Stimulated activated CD4-positive, alpha-beta T cell treated with anti-CD3 and anti-CD28 coated beads, Interleukin-1b, Interleukin-23, amount 100 ng/mL, for 1 hour (primary cell): ENCODE measurements at places on chromosomes 11 and 22.

- DNase-seq: no peak
Observed at GRCh38 chr11:76339221-76339620, 41.7 kb downstream of the THAP12 start.

DNA sequence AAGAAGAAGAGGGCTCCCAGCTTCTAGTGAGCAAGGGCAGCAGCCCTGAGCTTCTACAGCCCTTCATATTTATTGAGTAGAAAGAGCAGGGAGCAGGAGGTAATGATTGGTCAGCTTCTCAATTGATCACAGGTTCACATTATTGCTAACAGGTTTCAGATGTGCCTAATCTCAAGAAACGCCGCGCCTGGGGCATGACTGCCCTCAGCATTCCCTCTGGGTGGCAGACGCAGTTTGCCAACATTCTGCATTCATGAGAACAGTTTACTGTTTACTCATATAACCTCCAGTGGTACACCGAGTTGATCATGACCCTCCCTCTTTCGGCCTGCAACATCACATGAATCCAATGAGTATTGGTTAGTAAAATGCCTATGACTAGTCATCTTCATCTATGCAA, 4.7 kb upstream of the ZNF74 start:
- no peak for DNase-seq

GRCh38 chr11:36395978-36396736, 100.1 kb downstream of the PRR5L start:
- DNase-seq: no peak

- no peak for DNase-seq
Observed at GRCh38 chr22:30370641-30371230, 13.9 kb downstream of the CCDC157 start.

DNA sequence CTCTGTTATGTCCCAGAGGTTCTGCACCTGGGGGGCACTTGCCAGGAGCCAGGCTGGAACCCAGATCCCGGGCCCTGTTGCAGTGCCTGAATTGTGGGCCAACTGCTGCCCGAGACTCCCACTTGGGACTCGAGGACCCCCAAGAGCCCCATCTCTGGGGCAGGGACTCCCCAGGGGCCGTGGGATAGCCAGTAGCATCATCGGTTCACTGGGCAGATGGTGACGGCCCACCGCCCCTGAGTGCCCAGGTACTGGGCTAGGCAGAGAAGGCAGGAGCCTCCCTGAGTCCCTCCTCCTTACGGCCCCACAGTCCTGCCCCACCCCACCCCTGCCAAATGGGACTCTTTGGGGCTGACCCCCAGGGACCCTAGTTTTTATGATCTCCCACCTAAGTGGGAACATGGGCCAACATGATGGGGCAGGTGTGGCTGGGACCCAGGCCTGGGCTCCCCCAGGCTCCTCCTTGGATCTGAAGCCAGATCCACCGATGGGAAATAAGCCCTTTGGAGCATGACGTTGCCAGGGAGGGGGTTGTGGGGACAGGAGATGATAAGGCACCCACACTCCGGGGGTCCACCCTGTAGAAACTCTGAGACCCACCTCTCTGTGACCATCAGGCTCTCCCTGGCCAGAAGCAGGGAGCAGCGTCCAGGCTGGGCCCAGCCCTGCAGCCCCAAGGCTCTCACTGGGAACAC, 94.5 kb upstream of the FGF3 start:
- DNase-seq: no peak

DNA sequence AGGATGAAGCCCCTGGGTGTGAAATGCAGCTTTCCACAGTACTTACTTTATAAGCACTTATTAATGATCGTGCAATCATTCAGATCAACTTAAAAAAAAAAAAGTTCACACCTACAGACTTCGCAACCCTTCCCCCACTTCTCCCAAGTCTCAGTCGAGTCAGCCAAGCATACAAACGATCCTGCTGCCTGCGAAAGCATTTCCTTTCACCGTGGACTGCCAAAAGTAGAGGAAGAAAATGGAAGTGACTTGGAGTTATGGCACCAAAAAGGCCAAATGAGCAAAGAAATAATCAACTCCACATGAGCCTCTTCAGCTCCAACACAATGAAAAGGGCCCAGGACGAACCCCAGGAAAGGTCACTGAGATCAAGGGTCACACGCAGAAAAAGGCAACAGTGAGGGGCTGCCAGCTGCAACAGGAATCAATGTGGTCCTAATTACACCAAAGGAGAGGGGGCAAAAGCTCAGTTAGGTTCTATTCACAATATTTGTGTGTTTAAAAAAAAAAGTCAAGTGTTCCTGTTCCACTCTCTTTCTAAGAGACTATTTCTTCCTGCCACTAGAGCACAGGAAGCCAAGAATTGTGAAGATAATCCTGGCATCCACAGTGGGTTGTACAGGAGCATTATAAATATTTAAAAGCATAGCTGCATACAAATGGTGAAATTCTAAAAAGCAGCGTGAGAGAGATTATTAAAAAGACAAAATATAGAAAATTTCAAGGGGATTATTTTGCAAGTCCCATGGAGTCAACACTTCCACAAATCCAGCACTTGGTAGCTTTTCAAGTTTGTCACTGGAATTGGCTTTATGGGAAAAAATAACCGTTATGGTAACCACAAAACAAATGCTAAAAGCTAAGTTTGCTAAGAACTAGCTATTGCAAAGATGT, 28.4 kb downstream of the CDON start:
- no peak for DNase-seq

GRCh38 chr22:33565580-33565995, 354.7 kb downstream of the LARGE1 start:
- DNase-seq: no peak

DNA sequence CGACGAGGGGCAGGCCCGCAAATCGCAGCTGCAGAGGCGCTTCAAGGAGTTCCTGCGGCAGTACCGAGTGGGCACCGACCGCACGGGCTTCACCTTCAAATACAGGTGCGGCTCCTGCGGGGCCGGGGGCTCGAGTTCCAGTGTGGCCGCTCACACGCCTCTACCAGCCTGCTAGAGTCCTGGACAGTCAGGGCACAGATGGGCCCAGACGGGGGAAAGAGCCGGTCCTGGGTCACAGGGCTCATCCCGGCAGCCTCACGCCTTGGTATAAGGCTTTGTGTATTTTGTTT, 506 bp downstream of the MCM5 start:
- no peak for DNase-seq

DNA sequence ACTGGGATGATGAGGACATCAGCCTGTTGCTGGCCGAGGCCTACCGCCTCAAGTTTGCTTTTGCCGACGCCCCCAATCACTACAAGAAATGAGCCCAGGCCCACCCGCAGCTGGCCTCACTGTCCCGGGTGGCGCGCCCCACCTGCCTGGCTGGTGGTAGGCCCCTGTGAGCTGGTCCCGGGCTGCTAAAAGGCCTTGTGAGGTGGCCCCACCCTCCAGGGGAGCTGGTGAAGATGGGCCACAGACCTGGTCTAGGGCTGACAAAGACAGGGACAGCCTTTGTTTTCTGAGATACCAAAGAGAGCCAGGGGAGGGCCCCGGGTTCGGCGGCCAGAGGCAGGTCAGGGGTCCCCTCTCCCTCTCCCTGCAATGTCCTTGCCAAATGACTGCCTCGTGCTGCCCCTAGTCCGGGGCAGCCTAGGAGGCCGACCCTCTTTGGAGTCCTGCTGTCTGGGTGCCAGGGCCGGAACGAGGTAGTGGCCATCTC, 411.1 kb downstream of the TBC1D22A start:
- no peak for DNase-seq

- no peak for DNase-seq
Observed at GRCh38 chr11:107606141-107606540, 15.2 kb downstream of the ELMOD1 start.

- DNase-seq: no peak
Observed at GRCh38 chr22:20291249-20291586, 23.1 kb upstream of the RTN4R start.

DNA sequence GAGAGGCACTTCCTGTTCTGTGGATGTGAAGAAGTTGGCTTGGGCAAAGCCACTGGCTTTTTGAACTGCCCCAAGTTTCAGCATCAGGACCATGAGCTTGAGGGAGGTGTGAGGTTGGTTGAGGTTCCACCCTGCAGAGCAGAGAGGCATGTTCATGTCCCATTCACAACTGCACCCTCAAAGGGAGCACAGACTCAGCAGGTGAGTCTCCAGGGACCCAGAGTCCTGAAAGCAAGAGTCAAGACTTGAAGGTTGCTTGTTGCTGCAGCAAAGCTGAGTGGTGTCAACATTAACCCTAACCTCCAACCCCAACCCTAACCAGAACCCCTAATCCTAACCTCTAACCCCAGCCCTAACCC, 556.3 kb downstream of the BRD1 start:
- no peak for DNase-seq

GRCh38 chr11:9739123-9739900, 75.4 kb downstream of the SWAP70 start:
- DNase-seq: no peak

DNA sequence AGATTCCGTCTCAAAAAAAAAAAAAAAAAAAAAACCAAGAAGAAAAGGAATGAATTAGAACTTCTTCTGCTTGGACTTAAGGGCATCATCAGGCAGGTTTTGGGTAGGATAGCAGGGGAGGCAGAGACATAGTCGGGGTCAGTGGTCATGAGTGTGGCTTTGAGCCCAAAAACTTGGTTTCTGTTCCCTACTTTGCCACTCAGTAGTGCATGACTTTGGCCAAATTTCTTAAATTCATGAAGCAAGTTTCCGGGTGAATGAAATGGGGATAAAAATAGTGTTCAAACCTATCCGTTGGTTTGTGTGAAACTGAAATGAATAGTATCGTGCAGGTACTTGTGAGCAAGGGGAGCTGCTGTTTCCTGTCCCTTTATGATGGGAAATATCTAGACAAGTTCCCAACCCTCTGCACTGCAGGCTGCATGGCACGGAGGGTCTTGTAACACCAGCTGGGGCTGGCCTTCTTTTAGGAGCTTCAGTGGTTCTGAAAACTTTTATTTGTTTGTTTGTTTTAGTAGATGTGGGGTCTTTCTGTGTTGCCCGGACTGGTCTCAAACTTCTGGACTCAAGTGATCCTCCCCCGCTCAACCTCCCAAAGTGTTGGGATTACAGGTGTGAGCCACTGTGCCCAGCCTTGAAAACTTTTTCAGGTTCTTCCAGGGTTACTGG, 18.4 kb downstream of the NEAT1 start:
- DNase-seq: no peak

GRCh38 chr11:74050465-74050864, 41.6 kb upstream of the UCP3 start:
- no peak for DNase-seq

DNA sequence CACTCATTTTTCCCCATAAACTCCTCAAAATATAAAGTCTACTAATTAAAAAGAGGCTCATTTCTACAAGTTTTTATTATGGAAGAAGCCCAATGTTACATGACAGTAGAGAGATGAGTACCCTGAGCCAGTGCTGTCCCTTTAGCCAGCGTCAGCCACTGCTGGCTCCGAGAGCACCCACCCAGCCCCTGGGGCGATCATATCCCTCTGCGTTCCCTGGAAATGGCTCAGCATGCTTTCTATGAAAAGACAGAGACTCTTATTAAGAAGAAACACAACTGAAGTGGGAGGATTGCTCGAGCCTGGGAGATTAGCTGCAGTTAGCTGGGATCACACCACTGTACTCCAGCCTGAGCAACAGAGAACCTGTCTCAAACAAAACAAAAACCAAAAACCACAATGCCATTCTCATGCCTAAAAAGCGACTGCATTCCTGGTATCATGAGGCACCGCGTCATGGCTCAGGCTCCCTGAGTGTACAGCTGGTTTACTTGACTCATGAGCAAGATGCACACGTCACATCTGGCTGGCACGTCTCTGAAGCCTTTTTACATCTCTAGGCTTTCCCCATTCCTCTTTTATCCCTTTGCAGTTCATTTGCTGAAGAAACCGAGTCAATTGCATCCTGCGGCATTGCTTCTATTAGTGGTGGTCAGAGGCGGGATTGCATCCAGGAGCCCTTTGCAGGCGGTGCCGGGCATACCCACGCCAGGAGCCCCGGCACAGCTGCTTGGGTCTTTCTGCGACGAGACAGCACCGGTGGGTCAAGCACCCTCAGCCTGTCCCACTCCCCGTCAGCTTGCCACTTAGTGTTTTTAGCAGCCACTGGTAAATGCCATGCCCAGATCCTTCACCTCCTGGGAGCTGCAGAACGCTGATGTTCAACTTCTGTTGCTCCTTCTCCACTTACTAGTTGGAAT, 119.9 kb downstream of the CTTN start:
- DNase-seq: no peak

DNA sequence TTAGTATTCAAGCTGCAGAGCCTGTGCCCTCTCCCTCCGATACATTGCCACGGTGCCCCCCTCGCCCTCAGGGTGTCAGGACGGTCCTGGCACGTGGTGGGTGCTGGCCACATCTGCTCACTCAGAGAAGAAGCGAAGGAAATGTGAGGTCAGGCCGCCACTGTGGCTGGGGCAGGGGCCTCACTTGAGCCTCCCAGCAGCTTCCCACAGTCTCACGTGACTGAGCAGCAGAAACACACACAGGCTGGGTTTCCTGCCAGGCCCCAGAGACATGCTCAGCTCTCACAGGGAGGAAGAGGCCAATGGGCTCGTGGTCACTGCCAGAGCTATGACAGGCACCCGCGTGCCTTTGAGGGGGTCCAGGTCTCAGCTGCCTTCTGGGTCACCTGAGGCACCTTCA, 37.9 kb upstream of the PRR5 start:
- no peak for DNase-seq

DNA sequence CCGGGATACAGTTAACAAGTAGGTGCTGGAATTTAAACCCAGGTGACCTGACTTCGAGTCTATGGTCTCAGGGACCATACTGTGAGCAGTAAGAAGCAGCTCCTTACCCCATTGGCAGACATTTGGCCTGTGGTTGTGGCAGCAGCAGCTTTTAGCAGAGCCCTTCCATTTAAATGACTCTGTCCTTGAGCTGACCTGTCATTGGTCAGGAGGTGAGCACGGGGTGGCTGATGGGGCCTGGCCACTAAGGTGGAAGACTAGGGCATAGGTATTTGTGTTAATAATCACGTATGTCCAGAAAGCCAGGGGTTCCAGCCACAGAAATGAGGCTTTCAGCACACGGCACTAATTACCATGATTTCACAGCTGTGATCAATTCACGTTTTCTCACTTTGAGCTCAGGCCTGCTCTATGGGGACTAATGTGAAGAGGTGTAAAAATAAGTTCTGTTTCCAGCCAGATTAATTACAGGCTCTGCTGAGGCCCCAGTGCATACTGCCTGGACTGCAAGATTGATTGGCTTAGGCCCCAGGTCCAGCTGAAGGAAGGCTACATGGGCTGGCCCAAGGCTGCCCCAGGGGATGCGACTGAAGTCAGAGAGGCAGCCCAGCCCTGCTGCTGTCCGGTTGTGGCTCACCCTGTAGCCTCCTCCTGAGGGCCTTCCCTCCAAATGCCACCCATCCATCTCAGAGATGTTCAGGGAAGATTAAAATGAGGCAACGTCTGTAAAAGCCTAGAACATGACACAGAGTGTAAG, 76.0 kb downstream of the FDX1 start:
- DNase-seq: no peak

DNA sequence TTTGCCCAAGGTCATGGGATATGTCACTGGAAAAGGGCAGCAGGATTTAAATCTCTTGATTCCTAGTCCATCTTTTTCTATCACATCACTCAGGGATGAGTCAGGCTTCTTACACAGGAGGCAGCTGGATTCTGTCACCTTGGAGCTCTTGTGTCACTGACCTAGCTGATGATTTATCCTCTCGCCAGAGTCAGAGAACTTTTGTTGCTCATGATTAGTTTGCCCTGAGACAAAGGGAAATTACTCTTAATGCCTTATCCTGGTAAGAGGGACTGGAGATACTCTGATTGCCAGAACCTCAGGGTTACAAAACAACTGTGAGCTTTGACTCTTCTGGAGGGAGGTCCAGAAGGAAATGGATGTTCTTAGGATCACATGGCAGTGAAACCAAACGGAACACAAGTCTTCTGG, 10.1 kb downstream of the COA4 start:
- no peak for DNase-seq
